SW 1271 (cell line): ENCODE measurements at places on chromosomes 2 and 18.

DNA sequence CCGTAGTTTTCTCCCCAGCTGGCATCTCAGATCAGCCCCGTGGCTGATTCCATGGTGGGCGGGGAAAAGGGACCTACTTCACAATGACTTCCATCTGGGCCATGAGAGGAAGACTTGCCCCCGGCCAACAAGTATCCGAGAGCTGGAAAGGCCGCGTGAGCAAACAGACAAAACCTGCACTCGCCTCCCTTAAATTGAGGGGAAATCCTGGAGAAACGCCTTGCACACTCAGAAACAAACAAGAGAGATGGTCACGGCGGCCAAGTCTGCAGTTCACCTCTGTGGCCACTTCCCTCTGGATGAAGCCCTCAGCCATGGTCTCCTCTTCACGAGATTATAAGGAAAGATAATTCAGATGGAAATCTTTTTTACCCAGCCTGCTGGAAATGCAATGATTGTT, 39.4 kb upstream of the TPO start:
- DNase-seq: no peak

GRCh38 chr2:164917296-164917903, 37.9 kb downstream of the SLC38A11 start:
- DNase-seq: peak; percentile 12

DNA sequence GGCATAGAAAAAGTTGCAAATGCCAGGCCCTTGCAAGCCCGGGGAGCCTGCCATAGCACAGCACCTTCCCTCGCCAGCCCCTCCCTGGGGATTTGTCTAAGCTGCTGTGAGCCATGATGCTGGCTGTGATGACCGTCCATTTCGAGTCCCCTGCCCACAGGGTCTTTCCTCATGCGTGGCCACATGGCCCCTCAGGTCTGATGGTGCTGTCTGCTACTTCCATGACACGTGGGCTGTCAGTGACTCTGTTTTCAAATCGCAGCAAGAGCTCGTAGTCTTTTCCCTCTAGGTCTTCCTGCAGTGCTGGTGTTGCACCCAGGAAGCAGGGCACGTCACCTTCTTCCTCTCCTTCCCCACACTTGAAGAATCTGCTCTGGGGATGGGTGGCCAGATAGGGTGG, 15.5 kb upstream of the GNAL start:
- no peak for DNase-seq

DNA sequence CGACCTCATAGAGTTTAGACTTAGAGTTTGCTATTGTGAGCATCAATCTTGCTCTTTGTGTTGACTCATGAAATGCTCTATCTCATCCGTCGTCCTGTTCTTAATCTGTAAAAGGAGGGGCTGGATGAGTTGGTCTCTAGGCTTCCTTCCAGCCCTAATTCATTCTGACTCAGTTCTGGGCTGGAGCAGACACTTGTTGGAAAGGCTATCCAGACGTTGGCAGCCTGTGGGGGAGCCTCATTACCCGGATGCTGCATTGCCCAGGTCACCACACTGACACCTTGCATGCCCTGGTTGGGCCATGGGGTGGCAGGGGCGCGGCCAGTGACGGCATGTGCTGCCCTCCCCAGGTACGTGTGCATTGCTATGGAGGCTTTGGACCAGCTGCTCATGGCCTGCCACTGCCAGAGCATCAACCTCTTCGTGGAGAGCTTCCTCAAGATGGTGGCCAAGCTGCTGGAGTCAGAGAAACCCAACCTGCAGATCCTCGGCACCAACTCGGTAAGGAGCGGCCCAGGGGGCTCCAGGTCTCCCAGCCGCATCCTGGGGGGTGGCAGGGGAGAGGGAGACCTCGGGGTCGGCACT, 61.5 kb downstream of the EFR3B start:
- DNase-seq: no peak

- DNase-seq: no peak
Observed at GRCh38 chr2:52933878-52934277, 833.7 kb upstream of the CHAC2 start.

DNA sequence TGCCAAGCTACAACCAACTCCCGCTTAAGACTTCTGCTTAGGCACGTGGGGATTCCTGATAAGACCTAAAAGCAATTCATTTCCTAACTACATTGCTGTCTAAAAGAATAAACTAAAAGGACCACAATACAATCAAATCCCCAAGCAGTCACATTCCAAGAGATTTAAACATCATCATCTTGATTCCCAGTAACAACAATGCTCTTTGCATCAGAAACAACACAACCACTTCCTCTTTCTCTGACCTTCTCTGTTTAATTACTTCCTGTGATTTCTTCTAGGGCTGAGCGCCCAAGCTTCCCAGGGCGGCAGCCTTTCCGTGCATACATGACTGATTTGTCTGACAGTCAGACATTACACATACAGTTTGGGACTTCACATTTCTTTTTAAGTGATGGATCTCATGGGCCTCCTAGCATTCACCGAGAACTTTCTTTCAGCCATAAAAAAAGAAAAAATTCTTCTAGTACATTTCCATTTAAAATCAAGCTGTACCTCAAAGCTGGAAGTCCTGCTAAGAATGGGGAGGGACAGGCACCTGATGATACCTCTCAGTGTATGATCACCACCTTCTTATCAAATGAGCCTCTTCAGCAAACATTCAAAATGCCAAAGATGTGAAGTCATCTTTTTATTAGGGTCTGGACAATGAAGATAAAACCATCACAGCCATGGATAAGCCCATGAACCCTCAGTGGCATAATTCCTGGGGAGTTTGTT, 11.5 kb downstream of the SPRED2 start:
- peak; percentile 56 for DNase-seq

GRCh38 chr18:75073654-75074053, 135.3 kb downstream of the PTGR3 start:
- no peak for DNase-seq

GRCh38 chr2:200091126-200091525, 135.7 kb downstream of the MAIP1 start:
- no peak for DNase-seq

DNA sequence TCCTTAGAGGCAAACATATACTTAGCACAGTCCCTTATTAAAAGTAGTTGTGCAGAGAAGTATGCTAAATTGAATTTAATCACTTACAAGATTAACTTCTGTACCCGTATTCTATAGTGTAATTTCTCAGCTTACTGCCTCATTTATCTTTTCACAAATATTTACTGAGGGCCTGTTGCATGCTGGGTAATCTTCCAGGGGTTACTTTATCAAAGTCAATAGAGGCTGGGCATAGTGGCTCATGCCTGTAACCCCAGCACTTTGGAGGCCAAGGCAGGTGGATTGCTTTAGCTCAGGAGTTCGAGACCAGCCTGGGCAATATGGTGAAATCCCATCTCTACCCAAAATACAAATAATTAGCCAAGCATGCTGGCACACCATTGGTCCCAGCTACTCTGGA, 111.7 kb upstream of the RAB27B start:
- DNase-seq: no peak

DNA sequence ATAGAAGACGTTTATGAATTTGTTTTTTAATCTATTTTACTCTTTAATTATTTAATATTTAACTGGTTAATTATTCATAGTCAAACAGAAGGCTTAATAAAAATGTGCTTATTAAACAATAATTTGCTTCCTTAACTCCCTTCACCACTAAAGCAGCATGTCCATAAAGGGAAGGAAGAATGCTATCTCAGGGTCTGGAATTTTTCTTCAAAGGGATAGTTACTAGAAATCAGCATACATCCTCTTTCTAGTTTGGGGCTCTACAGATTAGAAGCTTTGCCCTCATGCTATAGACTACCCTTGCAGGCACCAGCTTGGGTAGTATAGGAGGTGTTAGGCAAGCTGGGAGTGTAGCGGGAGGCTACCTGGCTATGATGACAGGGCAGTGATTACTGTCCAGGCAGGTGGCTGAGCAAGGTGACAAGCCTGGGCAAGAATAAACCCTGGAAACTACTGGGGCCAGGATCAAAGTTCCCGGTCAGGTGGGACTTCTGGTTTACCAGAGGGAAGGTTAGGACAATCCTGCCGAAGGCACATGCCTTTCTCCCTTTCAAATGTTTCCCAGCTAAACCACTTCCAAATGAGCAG, 276.0 kb upstream of the REV1 start:
- no peak for DNase-seq

- no peak for DNase-seq
Observed at GRCh38 chr2:35783723-35784122, 571.9 kb upstream of the CRIM1 start.
